ENCODE measurements at places on chromosomes 1 and 21.

DNA sequence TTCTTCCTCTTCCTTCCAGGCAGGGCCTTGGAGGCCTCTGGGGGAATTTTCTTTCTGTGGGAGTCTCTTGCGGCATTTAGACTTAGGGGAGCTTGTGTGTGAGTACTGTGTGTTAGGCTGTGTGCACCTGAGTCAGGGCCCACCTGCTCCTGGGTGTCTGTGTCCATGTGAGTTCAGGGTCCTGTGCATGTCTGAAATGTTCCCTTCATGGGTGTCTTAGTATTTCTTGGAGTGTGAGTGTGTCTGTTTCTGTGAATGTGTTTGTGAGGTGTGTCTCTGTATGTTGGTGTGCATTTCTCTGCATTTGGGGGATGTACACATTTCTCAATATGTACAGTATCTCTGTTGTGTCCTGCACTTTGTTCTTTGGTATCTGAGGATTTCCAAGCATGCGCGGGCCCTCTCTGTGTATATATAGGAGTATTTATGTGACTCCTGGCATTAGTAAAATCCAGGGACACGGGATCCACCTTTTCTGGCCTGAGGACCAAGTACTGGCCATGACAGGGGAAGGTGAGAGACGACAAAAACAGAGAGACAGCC lies 2.4 kb downstream of the TFAP2E start:
- DNase-seq: no peak

DNA sequence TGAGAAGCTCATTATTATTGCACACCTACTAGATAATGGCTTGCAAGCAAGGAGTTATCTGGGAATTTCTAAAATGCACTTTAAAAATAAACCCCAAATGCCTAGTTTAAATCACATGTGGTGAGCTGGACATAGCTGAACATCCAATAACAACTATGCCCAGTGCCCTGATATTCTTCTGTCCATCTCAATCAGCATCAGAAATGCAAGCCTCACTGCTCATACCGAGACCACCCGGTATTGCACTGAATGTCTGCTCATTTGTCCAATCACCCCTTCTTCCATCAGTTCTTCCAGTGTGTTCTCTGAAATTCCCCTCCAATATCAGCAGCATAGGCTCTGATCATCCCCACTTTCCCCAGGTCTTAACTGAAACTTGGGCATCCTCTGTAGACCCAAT lies 383.8 kb downstream of the DSCAM start:
- no peak for DNase-seq

GRCh38 chr1:50333595-50333974 lies 89.7 kb downstream of the DMRTA2 start:
- DNase-seq: no peak

GRCh38 chr1:92949937-92950817 lies 11.1 kb downstream of the DIPK1A start:
- DNase-seq: no peak

- DNase-seq: no peak
Observed at GRCh38 chr1:50266509-50266908, 156.7 kb downstream of the DMRTA2 start.

- no peak for DNase-seq
Observed at GRCh38 chr1:228337031-228337564, 69.5 kb downstream of the TRIM11 start.

DNA sequence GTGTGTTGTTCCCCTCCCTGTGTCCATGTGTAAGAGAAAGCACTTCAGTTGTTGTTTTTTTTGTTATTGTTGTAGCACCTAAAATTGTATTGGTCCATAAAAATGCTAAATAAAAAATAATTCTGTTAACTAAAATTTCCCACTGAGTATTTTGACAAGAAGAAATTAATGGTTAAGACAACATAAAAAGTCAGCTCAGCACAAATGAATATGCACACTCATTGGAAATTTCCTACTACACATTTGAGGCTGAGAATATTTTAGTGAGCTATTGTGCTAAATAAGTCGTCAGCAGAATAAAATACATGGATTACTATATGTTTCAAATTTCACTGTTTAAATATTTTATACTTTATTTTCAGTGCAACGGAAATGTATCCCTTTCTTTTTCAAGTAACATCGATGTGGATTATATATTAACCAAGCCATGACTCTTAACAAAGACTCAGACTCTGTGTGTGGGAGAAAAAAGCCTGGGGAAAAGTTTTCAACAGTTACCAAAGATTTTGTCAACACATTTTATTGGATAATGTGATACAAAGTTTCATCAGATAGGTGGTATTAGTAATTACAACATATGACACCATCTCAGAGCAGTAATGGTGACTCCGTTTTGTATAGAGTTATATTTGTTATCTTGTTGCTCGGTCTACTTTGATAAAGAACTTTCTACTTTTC lies 63.4 kb downstream of the LYPLAL1 start:
- DNase-seq: no peak

- no peak for DNase-seq
Observed at GRCh38 chr1:53410701-53411100, 48.5 kb upstream of the DMRTB1 start.

- DNase-seq: no peak
Observed at GRCh38 chr1:67126974-67127373, 7.8 kb downstream of the C1orf141 start.

GRCh38 chr1:65079941-65080340 lies 68.1 kb upstream of the AK4 start:
- DNase-seq: no peak

- DNase-seq: no peak
Observed at GRCh38 chr1:55412060-55412459, 196.9 kb upstream of the USP24 start.

DNA sequence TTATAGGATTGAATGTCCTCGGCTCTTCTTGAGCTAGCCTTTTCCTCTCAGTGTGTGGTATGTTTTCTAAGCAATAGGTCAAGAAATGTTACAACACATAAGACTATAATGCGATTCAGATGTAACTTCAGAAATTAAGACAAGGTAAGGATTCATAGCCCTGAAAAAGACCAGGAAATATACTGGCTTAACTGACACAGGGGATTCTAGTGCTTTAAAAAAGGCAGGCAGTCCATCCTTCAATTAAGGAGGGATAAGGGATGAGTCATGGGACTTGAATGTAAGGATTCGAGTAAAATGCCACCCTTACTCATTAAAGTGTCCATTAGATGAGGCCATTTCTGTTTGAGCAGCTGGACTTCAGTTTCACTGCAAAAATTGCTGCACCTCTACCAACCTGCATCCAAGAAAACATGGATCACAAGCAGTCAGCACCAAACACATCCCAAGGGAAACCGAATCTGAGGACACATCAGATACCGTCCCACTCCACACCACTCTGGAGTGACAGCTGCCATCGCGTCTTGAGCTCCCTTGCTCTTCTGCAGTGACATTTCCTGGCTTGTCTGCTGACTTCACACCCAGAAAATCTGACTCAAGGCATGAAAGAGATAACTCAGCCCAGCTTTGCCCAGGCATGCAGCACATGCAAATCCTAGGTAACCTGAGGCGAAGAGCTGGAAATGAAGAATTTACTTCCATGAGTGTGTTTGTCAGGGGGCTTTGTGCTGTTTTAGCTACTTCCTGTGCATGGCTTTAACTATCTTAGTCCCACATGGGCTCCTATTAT lies 37.8 kb downstream of the NGF start:
- DNase-seq: no peak

DNA sequence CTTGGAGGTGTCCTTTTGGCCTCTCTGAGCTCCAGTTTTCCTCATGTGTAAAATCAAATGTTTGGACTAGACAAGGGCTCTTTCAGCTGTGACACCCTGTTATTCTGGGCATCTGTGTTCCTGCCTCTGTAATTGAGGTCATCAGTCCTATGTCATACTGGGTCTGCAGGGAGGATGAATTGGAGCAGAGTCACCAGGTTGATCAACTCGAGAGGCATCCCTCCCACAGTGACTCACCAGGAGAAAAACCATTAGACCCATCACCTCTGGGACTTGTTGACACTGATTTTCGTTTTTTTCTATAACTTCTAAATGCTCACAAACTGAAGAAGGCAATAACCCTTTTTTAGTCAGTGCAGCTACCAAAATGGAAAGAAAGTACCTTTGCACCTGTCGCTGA lies 82.2 kb downstream of the ST6GALNAC5 start:
- DNase-seq: no peak

DNA sequence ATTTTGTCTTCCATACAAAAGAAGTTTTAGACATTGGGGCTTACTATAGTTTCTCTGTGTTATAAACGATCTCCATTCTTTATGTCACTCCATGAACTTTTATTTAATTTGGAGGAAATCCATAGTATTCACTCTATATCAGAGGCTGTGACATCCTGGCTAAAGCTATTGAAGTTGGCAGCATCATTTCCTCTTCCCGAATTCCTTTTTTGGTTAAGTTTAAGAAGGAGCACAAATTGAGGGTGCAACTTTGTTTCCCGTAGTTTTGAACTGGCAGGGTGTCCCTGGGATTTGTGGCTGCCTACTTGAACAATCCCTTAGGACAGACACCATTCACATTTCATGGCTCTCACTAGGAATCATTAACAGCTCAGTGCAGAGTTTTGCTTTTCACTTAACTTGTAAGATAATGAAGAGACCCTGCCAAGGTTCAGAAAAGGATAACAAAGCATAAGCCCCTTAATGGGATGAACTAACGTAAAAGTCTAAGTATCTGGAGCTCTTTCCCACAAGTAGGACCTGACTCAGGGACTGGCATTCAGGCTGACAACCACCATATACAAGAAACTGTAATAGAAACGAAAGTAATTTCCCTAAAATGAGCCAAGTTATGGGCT lies 13.9 kb downstream of the S1PR1 start:
- DNase-seq: no peak

DNA sequence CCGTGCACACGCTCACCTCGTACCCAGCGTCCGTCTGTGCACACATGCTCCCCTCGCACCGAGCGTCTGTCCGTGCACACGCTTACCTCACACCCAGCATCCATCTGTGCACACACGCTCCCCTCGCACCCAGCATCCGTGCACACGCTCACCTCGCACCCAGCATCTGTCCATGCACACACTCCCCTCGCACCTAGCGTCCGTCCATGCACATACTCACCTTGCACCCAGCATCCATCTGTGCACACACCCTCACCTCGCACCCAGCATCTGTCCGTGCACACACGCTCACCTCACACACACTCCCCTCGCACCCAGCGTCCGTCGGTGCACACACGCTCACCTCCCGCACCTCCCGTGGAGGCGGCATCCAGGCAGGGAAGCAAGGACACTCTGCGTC lies 24.4 kb upstream of the COL18A1 start:
- DNase-seq: no peak

DNA sequence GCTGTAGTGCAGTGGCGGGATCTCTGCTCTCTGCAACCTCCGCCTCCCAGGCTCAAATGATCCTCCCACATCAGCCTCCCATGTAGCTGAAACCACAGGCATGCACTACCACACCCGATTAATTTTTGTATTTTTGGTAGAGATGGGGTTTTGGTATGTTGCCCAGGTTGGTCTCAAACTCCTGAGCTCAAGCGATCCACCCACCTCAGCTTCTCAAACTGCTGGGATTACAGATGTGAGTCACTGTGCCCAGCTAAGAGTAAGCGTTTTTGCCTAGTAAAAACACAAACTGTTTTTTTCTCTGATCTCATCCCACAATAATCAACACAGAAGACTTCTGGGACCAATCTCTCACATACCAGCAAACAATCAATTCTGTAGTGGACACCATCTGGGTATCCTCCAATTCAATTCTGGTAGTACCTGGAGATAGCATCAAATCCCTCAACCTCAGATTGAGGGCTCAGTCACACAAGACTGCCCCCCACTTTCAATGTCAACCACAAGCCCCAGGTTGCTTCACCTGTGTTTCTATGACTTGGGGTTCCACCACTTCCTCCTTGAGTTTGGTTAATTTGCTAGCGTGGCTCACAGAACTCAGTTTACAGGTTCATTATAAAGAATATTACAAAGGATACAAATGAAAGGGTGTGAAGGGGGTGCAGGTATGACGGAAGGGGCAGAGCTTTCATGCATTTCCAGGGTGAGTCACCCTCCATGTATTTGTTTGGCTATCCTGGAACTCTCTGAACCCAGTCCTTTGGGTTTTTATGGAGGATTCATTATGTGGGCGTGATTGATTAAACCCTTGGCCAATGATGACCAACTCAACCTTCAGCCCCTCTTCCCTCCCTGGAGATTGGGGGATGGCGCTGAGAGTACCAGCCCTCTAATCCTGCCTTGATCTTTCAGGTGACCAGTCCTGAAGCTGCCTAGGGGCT lies 40.0 kb upstream of the RHOU start:
- DNase-seq: no peak

DNA sequence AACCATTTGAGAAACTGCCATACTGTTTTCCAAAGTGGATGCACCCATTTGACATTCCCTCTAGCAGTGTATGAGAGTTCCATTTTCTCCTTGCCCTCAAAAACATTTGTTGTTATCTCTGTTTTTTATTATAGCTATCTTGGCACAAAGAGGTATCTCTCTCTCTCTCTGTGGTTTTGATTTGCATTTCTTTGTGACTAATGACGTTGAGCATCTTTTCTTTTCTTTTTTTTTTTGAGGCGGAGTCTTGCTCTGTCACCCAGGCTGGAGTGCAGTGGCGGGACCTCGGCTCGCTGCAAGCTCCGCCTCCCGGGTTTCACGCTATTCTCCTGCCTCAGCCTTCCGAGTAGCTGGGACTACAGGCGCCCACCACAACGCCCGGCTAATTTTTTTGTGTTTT lies 17.4 kb upstream of the ZMYM6 start:
- no peak for DNase-seq

Measured in activated CD8-positive, alpha-beta memory T cell treated with anti-CD3 and anti-CD28 coated beads for 1 hour (primary cell).